ENCODE measurements at places on chromosomes 12 and 14.

- DNase-seq = no peak
These were observed 8.4 kb upstream of the GLIPR1 start for GRCh38 chr12:75471902-75472890.

GRCh38 chr12:6734506-6735387 is 10.9 kb downstream of the COPS7A start:
- no peak for DNase-seq

DNA sequence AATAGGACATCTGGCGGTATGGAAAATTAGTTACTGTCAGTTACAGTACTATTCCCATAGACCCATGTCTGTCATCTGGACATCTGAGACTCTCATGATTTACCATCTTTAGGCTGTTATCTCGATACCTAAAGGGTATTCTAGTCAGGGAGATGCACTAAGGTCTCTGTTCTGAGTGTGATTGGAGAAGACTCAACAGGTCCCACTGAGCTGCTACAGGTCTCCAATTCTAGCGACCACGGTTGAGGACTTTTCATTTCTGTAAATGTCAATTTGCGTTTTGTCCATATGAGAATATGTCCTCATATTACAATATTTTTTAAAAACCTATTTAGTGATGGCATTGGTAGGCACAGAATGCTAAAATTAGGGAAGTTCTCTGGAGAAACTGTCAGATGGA is 1160.2 kb downstream of the TMEM121 start:
- no peak for DNase-seq

DNA sequence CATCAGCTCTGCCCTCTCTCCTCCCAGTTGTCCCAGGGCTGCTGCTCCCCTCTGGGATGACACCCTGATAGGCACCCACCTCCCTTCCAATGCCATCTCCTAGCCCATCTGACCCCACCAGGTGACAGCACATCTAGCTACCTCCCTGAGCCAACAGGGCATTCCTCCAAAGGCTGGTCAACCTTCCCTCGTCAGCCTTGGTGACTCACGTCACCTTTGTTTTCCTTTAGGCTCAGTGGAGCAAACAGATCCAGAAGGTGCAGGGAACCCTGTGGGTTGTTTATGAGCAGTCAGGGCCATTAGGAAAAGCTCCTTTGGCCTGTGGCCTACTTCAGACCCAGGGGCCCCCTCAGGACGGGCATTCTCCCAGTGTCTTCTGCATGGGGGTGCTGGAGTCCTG is 32.4 kb downstream of the PIGH start:
- no peak for DNase-seq

- no peak for DNase-seq
These were observed 24.2 kb downstream of the OTUB2 start for GRCh38 chr14:94050231-94050880.

GRCh38 chr12:106378788-106379187 is 21.2 kb downstream of the POLR3B start:
- DNase-seq = no peak

DNA sequence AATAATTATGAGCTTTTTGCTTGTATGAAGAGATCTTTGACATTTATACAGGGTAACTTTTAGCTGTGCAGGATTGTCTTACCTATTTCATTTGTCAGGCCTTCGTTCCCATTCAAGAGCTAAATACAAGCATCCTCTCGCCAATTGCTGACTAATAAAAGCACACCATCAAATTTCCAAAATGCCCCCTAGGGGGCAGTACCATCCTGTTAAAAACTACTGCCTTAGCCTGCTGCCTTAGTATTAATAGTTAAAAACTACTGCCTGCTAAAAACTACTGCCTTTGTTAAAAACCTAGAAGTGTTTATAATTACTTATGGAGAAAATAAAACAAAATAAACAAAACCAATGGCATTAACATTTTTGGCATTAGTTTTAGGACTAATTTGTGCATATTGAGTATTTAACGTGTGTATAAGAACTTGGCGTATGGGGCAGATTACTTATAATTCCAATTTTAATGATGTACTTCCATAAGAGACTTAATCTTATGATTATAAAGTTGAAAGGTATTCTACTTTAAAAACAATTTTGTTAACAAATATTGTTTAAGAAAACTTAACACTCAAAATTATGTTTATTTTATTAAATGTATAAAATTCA is 3.0 kb upstream of the IFI27L2 start:
- peak; percentile 28 for DNase-seq

DNA sequence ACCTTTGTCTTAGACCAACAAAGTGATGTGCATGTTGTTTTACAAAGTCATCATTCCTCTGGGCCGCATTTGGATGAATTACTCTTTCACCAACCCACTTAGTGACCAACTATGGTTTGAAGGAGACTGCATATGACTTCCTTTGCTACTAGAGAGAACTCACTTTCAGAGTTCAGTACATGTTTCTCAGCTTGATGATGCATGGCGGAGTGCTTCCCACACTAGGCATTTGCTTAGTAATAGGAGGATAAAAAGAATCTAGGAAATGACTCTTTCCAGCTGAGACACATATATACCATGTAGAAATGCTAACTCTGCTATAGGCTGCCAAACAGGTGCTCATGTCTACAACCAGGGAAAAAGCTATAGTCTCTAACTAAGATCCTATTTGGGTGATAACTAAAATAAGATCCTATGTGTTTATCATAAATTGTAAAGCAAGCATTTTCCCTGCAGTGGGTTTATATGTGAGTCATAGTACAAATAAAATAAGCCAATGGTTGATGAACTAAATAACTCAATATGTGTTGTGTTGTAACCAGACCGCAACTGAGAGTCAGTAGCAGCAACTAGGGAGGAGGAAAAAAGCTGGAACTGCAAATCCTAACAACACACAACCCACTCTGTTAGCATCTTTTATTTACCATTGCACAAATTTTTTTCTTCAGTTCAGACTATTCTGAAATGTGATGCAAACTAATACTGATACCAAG is 87.2 kb downstream of the TSPAN8 start:
- no peak for DNase-seq

DNA sequence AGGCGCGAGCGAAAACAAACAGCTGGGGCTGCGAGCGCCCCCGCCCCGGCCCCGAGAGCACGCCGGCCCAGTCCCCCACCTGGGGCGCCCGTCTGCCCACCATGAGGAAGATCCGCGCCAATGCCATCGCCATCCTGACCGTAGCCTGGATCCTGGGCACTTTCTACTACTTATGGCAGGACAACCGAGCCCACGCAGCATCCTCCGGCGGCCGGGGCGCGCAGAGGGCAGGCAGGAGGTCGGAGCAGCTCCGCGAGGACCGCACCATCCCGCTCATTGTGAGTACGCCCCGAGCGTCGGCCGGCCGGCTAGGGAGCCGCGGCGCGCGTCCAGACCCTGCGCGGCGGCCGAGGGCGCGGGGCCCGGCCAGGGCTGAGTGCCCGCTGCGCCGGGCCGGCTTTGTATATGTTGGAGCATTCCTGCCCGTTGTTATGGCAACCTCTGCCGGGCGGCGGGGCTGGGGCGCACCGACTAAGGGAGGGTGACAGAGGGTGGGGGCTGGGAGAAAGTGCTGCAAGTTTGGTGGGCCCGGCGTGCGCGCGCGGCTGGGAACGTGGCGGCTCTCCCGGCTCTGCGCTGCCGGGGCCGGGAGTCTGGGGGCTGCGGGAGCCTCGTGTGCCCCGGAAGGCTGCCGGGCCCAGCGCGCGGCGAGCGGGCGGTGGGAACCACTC is 367 bp downstream of the GALNT16 start:
- no peak for DNase-seq

DNA sequence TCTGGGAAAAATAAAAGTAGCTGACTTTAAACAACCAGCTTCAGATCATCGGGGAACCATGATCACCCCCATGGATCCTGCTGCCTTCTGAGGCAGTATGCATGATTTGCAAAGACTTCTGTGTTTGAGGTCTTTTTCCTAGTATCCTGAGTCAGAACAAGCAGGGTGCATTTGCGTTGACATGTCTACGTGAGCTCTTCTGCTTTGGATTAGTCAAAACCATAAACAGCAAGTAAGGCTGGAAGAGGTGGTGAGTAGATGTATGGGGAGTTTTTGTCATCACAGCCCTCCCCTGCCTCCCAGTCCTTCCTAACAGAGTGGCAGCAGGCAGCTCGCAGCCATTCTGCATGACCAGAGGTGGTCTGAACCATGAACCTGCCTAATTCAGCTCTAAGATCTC is 24.1 kb downstream of the PLEKHG7 start:
- no peak for DNase-seq

- no peak for DNase-seq
These were observed 6.5 kb upstream of the OTX2 start for GRCh38 chr14:56816574-56817391.

DNA sequence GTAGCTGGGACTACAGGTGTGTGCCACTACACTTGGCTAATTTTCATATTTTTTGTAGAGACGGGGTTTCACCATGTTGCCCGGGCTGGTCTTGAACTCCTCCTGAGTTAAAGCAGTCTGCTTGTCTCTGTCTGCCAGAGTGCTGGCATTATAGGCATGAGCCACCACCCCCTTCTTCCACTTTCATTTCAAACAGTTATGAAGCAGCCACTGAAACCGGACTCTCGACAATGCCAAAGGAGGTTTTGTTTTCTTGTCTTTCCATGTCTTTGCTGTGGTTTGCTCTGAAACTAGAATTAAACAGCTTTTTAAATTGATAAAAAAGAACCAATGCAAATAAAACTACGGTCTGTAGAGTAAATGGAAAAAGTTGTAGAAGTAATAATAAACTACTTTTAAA is 30.4 kb downstream of the RAP1B start:
- no peak for DNase-seq

- no peak for DNase-seq
These were observed 325.1 kb downstream of the AEBP2 start for GRCh38 chr12:19764408-19764807.

DNA sequence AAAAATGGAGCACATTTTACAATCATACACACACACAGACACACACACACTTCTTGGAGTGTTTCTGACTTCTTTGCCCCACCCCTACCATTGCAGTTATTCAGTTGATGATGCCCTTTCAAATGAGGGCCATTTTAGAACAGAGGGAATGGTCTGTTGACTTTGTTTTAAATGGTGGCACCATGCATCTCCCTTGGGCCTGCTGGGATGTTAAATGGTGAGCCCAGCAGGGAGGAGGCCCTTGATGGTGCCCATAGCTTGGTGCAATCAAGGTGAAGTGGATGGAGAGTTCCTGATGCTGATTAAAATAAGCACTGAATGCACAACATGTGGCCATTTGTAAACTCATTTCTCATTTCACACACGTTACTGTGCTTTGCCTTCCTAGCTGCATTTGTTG is 13.3 kb downstream of the C12orf75 start:
- DNase-seq = no peak

DNA sequence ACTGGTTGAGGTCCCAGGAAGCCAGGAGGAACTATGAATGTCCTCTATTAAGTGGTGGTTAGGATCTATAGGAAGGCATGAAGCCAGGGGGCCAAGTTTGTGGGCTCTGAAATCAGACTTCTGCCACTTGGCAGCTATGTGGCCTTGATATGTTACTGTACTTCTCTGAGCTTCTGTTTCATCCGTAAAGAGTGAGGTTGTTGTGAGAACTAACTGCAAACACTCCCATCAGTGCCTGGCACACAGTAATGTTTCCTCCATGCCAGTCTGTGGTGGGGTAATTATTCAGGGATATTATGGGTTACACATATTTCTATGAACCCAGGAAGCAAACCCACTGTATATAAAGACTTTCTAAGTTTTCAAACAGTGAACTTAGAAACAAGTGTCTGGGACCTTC is 57.4 kb downstream of the PLXNC1 start:
- no peak for DNase-seq

- DNase-seq = no peak
These were observed 29.3 kb upstream of the NFKBIA start for GRCh38 chr14:35433826-35434225.

GRCh38 chr12:111431772-111432171 is 26.0 kb downstream of the SH2B3 start:
- no peak for DNase-seq

DNA sequence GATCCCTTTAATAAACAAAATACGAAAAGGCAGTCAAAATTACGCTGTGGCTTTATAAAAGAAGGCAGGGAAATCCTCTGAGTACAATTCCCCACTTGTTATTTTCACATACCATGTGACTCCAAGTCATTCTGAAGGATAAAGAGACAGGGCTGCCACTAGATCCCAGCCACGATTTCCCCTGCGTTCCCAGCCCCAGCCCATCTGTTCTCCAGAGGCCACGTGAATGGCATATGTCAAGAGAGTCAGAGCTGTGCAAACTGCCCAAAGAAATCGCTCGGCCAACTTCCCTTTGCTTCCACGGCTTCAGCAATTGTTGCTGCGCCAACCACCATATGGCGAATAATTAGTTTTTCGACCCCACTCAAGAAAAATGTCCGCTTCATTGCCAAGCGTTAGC is 161.3 kb downstream of the C12orf42 start:
- no peak for DNase-seq

DNA sequence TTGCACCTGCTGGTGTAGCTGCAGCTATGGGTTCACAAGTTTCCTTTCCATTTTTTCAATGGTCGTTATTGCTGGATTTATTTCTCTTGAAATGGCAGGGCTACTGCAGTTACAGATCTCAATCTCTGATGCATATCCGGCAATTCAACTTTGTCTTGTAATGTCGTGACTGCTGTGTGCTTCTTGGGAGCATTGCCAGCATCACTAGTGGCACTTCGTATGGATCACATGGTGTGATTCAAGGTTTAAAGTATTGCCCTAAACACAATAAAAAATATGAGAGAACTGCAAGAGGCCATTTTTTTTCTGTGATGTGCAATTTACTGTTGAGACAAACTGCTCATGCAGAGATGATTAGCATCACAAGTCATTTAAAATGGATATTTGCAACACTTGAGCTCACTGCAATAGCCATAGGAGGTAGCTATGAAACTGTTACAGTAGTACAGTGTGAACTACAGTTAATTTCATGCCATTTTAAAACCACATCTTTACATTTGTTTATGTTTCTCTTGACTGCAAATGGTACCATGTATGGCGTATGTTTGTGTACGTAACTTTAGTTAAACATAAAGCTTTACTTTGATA is 217.4 kb upstream of the PDE3A start:
- no peak for DNase-seq

GRCh38 chr14:32588448-32589320 is 259.6 kb downstream of the AKAP6 start:
- DNase-seq = no peak

GRCh38 chr14:80545935-80546854 is 334.9 kb upstream of the DIO2 start:
- no peak for DNase-seq

GRCh38 chr14:88128816-88129215 is 123.9 kb downstream of the GPR65 start:
- no peak for DNase-seq

- DNase-seq = no peak
These were observed 32.7 kb downstream of the GPHB5 start for GRCh38 chr14:63286071-63286470.

- DNase-seq = no peak
These were observed 112.9 kb downstream of the TSHR start for GRCh38 chr14:81068176-81068782.

DNA sequence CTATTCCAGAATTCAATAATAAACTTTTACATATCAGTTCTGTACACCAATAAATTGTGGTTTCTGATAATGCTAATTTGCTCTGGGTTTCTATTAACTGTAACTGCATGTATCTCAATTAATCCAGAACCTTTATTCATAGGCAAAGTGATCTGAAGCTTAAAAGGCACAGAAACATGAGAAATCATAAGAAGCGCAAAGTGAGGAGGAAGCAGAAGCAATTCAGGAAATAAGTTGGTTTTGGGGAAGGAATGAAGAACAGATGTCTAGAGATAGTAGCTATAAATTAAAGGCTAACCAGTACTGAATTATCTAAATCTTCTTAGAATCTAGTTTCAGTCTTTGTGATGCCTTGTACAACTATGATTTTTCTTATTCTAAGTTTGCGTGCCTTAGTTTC is 24.6 kb downstream of the KERA start:
- no peak for DNase-seq

Data from HS-5 (cell line).